ENCODE measurements at places on chromosomes 2 and 18.

DNA sequence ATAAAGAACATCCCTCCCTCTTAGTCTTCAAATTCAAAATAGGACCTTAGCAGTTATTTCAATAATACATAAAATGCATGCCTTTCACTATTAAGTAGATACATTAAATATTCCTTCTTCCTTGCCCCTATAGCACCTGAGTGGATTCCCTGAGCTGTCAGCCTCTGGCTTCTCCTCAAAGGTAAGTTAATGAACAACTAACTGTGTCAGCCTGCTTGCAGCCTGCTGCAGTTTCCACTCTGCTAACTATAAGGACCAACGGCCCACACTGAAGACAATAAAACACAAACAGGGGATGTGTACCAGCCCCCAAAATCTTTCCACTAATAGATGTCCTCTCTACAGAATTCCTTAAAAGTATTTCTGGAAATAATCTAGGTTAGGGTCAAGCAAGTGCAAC lies 5.0 kb downstream of the KCTD1 start:
- H3K36me3 ChIP-seq: no peaks in the 10 kb centered on the region
- no peaks in the 10 kb centered on the region for H3K27me3 ChIP-seq
- H3K4me1 ChIP-seq: peaks cover 38% of the 10 kb centered on the region
- DNase-seq: no peak

- H3K4me3 ChIP-seq: no peak overlapping the region
- H3K27ac ChIP-seq: no peak overlapping the region
- H3K4me1 ChIP-seq: no peaks in the 10 kb centered on the region
These were observed 35.8 kb downstream of the SKOR2 start for GRCh38 chr18:47215554-47216138.

- H3K27ac ChIP-seq: no peak overlapping the region
- no peaks in the 10 kb centered on the region for H3K36me3 ChIP-seq
- peaks cover 26% of the 10 kb centered on the region for H3K4me1 ChIP-seq
These were observed 764.6 kb upstream of the ZEB2 start for GRCh38 chr2:145284551-145284950.

DNA sequence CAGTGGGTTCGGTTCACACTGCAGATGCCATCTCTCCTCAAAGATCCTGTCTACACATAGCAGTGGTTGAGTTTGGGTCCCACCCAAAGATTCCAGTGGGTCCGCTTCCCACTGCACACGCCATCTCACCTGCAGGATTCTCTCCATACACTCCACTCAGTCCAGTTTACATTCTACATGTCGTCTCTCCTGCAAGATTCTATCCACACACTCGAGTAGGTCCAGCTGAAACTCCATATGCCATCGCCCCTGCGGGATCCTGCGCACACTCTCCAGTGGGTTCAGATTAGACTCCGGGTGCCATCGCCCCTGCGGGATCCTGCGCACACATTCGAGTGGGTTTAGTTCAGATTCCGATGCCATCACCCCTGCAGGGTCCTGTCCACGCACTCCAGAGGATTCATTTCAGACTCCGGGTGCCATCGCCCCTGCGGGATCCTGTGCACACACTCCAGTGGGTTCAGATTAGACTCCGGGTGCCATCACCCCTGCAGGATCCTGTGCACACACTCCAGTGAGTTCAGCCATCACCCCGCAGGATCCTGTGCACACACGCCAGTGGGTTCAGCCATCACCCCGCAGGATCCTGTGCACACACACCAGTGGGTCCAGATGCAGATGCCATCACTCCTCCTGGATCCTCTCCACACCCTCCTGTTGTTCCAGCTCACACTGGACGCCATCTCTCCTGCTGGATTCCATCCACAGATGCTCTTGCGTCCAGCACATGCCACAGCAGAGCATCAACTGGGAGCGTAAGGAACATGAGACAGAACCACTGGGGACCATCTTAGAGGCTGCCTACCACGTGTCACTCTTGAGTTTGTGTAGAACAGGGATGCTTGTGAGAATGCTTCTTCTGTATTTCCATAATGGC lies 3.0 kb upstream of the PXDN start:
- no peak overlapping the region for H3K4me3 ChIP-seq
- H3K36me3 ChIP-seq: no peaks in the 10 kb centered on the region
- H3K27me3 ChIP-seq: no peaks in the 10 kb centered on the region
- H3K27ac ChIP-seq: no peak overlapping the region
- DNase-seq: no peak
- peaks cover 3% of the 10 kb centered on the region for H3K4me1 ChIP-seq

DNA sequence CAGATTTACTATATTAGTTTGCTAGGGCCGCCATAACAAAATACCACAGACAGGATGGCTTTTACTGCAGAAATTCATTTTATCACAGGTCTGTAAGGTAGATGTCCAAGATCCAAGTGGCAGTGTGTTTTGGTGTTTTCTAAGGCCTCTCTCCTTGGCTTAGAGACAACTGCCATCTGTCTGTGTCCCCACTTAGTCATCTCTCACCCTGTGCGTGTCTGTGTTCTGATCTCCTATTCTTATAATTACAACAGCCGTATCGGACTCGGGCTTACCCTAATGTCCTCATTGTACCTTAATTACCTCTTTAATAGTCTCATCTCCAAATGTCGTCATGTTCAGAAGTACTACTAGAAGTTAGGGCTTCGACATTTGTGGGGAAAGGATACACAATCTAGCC lies 362.3 kb upstream of the CDH19 start:
- H3K36me3 ChIP-seq: no peaks in the 10 kb centered on the region
- H3K27ac ChIP-seq: no peak overlapping the region

DNA sequence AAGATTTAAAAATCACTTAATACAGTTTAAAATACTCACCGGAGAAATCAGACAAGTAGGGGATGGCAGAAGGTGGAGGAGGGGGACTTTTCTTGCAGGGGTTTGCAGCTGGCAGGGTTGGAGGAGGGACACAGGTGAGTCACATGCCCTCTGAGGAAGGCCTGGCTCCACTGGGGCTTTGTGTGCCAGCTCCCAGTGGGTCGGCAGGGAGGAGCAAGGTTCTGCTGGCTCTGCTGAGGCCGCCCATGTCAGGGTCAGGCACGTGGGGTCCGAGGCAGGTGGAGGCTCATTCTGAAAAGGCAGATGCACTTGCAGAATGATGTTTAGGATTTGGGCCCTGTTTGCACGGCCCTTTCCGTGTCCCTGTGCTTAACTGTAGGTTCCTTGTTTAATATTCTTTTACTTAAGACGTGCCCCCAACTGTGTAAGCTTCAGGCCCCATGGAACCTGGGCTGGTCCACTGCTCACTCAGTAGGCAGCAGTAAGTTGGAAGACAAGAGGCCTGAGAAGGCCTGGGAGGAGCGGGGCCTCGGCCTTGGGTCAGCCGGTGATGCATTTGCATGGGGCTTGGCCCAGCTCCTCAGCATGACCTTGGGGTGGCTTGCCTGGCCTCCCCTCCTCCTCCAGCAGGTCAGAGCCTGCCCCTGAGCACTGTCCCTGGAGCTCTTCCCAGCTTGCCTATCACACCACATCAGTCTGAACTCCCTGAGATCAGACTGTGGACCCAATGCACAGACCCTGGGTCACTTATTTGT lies 141.0 kb downstream of the GLI2 start:
- H3K36me3 ChIP-seq: no peaks in the 10 kb centered on the region
- H3K4me1 ChIP-seq: peaks cover 14% of the 10 kb centered on the region
- DNase-seq: no peak
- no peaks in the 10 kb centered on the region for H3K27me3 ChIP-seq

- peaks cover 60% of the 10 kb centered on the region for H3K4me1 ChIP-seq
- no peak for DNase-seq
- H3K27ac ChIP-seq: peak overlapping the region; percentile 2
- H3K36me3 ChIP-seq: peaks cover 6% of the 10 kb centered on the region
- H3K27me3 ChIP-seq: no peaks in the 10 kb centered on the region
These were observed 153.8 kb upstream of the RASGRP3 start for GRCh38 chr2:33322612-33323011.

DNA sequence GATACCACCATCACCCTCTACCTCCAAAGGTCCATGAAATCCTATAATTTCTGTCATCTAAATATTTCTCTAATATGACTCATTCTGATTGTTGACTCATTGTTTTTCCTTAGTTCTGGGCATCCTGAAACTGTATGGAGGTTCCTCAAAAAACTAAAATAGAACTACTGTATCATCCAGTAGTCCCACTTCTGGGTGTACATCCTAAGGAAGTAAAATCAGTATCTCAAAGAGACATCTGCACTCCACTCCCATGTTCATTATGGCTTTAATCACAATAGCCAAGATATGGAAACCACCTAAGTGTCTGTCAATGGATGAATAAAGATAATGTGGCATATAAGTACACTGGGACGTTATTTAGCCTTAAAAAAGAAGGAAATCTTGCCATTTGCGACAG lies 125.8 kb upstream of the MYO3B start:
- no peak for DNase-seq
- no peak overlapping the region for H3K27ac ChIP-seq
- H3K36me3 ChIP-seq: peaks cover 4% of the 10 kb centered on the region
- H3K4me1 ChIP-seq: no peaks in the 10 kb centered on the region

- no peaks in the 10 kb centered on the region for H3K27me3 ChIP-seq
- H3K27ac ChIP-seq: no peak overlapping the region
- no peaks in the 10 kb centered on the region for H3K4me1 ChIP-seq
- no peak overlapping the region for H3K4me3 ChIP-seq
- no peaks in the 10 kb centered on the region for H3K36me3 ChIP-seq
These were observed 135.5 kb downstream of the NDUFA10 start for GRCh38 chr2:239889641-239890121.

GRCh38 chr18:55731594-55732042 lies 143.6 kb upstream of the TCF4 start:
- no peaks in the 10 kb centered on the region for H3K27me3 ChIP-seq
- no peaks in the 10 kb centered on the region for H3K36me3 ChIP-seq
- no peak overlapping the region for H3K4me3 ChIP-seq
- H3K27ac ChIP-seq: no peak overlapping the region
- no peak for DNase-seq

DNA sequence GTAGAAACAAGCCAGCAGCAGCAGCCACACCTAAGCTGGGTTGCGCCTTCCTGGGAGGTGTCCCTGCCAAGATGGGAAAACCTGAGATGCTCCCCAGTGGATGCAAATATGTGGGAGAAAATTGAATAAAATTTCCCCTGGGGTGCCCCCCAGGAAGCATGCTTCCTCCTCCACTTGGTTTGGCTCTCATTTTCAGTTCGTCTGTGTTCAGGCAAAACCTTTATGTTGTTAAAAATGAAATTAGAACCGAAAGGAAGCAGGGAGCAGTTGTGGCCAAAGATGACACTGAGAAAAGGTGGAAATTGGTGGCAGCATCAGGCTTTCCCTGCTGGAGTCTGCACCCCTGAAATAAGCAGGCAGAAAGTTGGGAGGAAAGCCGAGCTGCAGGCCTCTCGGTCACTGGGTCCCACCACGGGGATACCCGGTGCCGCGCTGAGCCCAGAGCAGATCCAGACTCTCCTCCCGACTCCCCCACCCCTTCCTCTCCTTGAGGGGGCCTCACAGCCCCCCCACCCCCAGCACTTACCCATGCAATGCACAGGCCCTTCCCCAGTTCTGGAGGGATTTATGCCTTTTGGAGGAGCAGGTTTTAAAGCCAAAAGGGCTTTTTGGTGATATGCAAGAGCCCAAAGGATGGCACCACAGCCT lies 267.7 kb upstream of the SPRED2 start:
- no peaks in the 10 kb centered on the region for H3K27me3 ChIP-seq
- no peaks in the 10 kb centered on the region for H3K36me3 ChIP-seq
- no peaks in the 10 kb centered on the region for H3K4me1 ChIP-seq
- no peak for DNase-seq

GRCh38 chr2:150528861-150529801 lies 41.7 kb upstream of the RND3 start:
- H3K36me3 ChIP-seq: no peaks in the 10 kb centered on the region
- no peak overlapping the region for H3K4me3 ChIP-seq
- H3K27ac ChIP-seq: no peak overlapping the region
- H3K4me1 ChIP-seq: no peaks in the 10 kb centered on the region
- DNase-seq: no peak

DNA sequence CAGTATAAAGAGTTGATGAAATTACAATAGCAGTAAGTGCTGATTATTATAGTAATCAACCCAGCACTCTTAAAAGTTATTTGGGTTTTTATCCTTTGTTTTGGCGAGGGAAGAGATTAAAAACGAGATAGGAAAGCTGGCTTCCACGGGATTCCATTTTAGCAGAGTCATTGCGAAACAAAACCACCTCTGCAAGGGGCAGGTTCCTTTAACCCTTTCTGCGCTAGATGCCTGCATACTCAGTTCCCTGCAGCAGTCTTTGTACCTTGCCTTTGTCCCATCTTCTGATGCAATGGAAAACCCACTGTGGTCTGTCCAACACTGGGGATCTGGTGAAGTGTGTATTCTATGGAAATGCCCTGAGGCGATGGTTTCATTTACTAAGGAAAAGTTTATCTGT lies 2.7 kb downstream of the YPEL5 start:
- DNase-seq: no peak
- no peaks in the 10 kb centered on the region for H3K27me3 ChIP-seq
- H3K4me1 ChIP-seq: peaks cover 61% of the 10 kb centered on the region

GRCh38 chr2:148930046-148930775 lies 55.2 kb downstream of the KIF5C start:
- H3K27me3 ChIP-seq: no peaks in the 10 kb centered on the region
- no peak overlapping the region for H3K27ac ChIP-seq
- H3K4me1 ChIP-seq: no peaks in the 10 kb centered on the region
- no peak for DNase-seq
- H3K4me3 ChIP-seq: no peak overlapping the region
- H3K36me3 ChIP-seq: no peaks in the 10 kb centered on the region

DNA sequence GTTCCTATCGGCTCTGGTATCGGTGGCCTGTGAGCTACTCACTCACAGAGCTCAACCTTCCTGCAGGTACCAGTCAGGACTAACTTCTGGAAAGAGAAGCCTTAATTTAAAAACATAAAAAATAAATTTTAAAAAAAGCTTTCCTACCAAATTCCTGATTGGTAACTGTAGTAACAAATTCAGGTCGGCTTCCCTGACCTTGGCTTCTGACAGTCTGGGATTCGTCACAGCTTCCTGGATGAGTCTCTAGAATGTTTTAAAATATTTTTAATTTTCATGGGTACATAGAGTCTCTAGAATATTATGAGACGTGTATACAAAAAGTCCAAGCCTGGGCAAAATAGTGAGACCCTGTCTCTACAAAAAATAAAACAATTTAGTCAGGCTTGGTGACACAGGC lies 45.0 kb upstream of the MTCL1 start:
- H3K27ac ChIP-seq: no peak overlapping the region
- H3K36me3 ChIP-seq: no peaks in the 10 kb centered on the region
- DNase-seq: no peak
- H3K4me3 ChIP-seq: no peak overlapping the region

DNA sequence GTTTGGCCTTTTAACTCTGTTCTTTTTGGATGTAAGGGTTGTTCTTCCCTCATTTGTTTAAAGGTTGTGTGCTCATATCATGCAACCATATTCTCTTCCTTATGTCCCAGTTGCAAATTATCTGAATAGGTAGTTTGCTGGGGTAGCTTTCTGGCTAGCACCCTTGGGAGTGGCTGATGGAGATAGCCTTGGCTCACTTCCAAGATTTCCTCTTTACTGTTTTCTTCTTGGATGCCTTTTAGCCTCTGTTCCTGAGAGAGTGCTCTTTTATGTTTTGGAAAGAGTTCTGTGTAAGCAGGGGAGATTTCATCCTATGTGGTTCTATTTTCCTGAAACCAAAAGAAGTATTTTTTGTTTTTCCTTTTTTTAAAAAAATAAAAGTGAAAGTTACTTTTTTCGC lies 25.4 kb downstream of the USP14 start:
- H3K36me3 ChIP-seq: peaks cover 16% of the 10 kb centered on the region
- no peak overlapping the region for H3K4me3 ChIP-seq
- H3K27ac ChIP-seq: peak overlapping the region; percentile 43
- H3K27me3 ChIP-seq: no peaks in the 10 kb centered on the region

- no peaks in the 10 kb centered on the region for H3K36me3 ChIP-seq
- peaks cover 31% of the 10 kb centered on the region for H3K4me1 ChIP-seq
- H3K27me3 ChIP-seq: no peaks in the 10 kb centered on the region
These were observed 165.1 kb upstream of the GLI2 start for GRCh38 chr2:120570546-120570945.

All from thoracic aorta (tissue), 2 donors.